ENCODE measurements at places on chromosomes 5 and 9.

- DNase-seq = no peak
Measured at GRCh38 chr5:35811108-35811741, 45.5 kb upstream of the IL7R start.

DNA sequence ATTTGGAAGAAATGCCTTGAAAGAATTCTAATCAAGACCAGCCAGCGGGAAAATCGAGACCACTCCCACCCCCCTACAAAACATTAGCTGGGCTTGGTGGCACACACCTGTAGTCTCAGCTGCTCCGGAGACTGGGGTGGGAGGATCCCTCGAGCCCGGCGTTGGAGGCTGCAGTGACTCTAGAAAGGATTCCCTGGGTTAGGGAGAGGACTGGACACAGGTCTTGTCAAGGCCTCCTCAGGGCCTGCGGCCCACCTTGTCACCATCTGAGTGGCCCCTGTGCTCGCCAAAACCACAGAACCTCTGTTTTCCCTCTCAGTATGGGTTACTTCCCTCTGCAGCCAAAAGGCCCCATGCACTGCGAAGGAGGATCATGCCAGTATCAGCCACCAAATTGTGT, 16.5 kb upstream of the GOLM1 start:
- no peak for DNase-seq

- no peak for DNase-seq
Measured at GRCh38 chr5:143772621-143773020, 39.3 kb upstream of the HMHB1 start.

DNA sequence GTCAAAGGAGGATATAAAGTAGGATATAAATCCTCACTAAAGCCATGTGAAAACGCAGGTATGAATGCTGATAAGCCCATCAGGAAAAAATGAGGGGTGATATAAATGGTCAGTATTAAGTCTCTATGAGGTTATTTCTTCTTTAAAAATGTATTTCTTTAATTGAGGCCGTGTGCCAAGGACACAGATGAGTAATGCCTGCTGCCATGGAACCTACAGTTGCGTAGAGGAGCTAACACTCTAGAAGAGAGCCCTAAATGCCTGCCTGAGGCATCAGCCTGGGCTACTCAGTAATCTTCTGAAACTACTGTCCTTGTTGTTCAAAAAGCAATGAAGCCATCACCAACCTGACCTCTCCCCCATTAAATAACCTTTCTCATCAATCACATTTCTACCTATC, 84.9 kb downstream of the KLHL3 start:
- DNase-seq = no peak

GRCh38 chr5:39426051-39426745, 1.4 kb upstream of the DAB2 start:
- DNase-seq = no peak

DNA sequence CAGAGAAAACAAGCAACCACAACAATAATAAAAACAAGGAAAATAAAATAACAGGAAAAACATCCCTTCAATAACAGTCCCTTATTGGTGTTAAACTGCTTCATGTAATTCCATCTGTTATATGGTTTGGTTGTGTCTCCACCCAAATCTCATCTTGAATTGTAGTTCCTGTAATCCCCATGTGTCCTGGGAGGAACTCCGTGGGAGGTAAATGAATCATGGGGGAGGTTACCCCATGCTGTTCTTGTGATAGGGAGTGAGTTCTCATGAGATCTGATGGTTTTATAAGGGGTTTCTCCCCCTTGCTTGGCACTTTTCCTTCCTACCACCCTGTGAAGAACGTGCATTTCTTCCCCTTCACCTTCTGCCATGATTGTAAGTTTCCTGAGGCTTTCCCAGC, 369.8 kb downstream of the TMEM232 start:
- no peak for DNase-seq

DNA sequence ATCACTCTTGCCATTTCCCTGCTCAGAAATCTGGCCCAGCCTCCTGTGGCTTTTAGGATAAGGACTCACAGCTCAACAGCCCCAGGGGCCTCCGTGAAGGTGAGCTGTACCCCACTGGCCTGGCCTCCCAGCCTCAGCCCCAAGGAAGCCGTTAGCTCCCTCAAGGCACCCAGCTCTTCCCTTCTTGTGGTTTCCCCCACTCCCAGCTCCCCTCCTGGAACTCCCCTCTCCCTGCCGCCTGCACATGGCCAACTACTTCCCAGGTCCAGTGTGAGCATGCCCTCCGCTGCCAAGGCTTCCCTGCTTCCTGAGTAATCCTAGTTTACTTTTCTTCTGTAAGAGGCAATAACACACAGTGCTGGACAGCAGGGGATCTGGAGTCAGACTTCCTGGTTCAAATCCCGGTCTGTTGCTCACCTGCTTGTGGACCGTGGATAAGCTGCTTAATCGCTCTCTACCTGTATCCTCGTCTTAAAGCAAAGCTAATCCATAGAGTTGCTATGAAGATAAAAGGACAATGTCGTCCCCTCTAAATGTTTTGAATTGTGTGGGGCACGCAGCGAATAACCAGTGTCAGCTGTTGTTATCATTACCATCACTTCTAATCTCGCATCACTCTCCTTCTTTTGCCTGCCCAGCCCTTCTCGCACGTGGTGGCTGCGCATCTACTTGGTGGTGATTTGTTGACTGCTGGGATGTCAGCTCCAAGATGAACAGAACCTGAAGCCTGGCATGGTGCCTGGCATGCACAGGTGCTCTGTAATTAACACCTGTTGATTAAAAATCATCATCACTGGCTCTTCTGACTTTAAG, 86.6 kb downstream of the C5orf15 start:
- no peak for DNase-seq

GRCh38 chr5:10746711-10747110, 14.3 kb downstream of the DAP start:
- DNase-seq = no peak

DNA sequence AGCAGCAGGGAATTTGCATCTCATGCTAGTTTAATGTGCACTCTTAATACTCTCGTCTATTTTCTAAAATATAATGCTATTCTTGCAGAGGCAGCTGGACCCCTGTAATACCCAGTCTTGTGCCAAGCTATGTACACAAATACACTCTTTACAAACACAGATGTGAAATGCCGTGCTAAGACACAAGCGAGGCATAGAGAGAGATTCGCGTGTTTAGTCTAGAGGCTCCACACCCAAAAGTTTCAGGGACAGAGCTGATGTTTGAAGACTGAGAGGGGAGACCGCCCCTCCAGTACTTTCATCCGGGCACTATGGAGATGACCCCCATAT, 1.2 kb downstream of the DPYSL3 start:
- DNase-seq = no peak

GRCh38 chr9:112409758-112410157, 29.9 kb downstream of the HSDL2 start:
- no peak for DNase-seq

DNA sequence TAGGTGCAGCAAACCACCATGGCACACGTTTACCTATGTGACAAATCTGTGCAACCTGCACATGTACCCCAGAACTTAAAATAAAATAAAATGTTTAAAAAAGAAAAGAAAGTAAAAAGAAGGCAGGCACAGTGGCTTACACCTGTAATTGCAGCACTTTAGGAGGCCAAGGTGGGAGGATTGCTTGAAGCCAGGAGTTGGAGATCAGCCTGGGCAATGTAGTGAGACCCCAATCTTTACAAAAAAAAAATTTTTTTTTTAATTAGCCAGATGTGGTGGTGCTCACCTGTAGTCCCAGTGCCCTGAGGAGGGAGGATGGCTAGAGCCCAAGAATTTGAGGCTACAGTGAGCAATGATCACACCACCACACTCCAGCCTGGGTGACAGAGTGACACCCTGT, 12.5 kb upstream of the LHFPL2 start:
- no peak for DNase-seq

- no peak for DNase-seq
Measured at GRCh38 chr9:126862104-126862761, 1.8 kb downstream of the ZBTB34 start.
